ENCODE measurements at places on chromosomes 16 and 17. TPM values are rescaled to one million over a fixed set of nuclear protein-coding genes. Genes with fewer than 3 reads are reported as not detected.

GRCh38 chr17:4109449-4109848, 33.4 kb downstream of the ZZEF1 start:
- no peak for DNase-seq

DNA sequence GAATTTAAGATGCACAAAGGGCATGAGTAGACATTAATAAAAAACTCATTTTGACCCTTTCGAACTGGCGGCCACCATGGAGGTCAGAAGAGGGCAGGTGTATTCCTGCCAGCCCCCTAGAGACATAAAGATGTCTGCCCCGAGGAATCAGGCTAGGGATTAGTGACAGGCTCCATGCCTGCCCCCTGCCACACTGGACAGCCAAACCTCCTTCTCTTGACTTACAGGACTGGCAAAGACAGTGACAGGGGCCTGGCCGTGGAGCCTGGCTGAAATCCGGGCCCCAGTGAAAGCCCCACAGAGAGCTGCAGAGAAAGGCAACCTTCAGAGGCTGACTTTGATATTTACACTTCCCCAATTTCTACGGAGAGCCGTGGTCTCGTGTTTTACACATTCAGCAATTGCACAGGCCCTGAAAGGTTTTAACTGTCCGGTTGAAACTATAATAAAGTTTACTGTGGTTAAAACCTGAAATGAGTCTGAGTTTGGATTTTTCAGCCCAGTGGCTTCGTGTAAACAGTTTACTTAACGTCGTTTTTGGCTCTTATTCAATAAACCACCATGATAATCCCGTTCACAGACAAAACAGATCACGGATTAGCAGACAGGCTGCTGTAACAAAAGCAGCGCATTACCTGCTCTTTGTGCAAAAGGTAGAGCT, 243.9 kb upstream of the MYOCD start:
- DNase-seq: no peak

The SOX15 gene
- total RNA-seq: not detected

The DOC2B gene
- 0.27 TPM for total RNA-seq

The CACNG5 gene
- total RNA-seq: not detected

GRCh38 chr17:50785946-50786570, 18.7 kb upstream of the ANKRD40CL start:
- DNase-seq: no peak

DNA sequence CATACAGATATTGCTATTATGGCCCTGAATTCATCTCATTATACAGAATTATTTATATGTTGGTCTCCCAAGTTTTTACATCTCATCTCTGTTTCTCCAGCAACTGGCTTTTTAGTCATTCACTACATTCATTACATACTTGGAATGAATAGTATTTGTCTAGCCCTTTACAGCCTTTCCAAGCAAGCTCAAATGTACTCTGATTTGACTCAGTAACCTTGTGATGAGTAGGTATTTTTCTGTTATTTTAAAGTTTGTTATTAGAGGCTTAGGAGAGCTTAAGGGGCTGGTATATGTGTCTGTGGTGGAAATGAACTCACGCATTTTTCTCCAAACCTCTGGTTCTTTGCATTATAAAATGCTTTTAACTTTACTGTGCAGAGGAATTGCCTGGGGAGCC, 224.7 kb downstream of the SNX29 start:
- DNase-seq: no peak

All from activated CD4-positive, alpha-beta T cell treated with anti-CD3 and anti-CD28 coated beads for 36 hours (primary cell).